ENCODE measurements at places on chromosomes 13 and 19. TPM values are rescaled to one million over a fixed set of nuclear protein-coding genes. Genes with fewer than 3 reads are reported as not detected.

Gene CPAMD8
- total RNA-seq, result 10.8 TPM

Gene LRG1
- total RNA-seq, result 0.81 TPM

Gene KLF1
- total RNA-seq, result 0.89 TPM

Gene GJB6
- not detected for total RNA-seq

- no peaks in the 10 kb centered on the region for H3K36me3 ChIP-seq
- DNase-seq, result no peak
- no peaks in the 10 kb centered on the region for H3K27me3 ChIP-seq
- no peak overlapping the region for H3K27ac ChIP-seq
- H3K4me1 ChIP-seq, result no peaks in the 10 kb centered on the region
- no peak overlapping the region for H3K4me3 ChIP-seq
Observed at GRCh38 chr13:77619655-77620054, 77.8 kb upstream of the SLAIN1 start.

DNA sequence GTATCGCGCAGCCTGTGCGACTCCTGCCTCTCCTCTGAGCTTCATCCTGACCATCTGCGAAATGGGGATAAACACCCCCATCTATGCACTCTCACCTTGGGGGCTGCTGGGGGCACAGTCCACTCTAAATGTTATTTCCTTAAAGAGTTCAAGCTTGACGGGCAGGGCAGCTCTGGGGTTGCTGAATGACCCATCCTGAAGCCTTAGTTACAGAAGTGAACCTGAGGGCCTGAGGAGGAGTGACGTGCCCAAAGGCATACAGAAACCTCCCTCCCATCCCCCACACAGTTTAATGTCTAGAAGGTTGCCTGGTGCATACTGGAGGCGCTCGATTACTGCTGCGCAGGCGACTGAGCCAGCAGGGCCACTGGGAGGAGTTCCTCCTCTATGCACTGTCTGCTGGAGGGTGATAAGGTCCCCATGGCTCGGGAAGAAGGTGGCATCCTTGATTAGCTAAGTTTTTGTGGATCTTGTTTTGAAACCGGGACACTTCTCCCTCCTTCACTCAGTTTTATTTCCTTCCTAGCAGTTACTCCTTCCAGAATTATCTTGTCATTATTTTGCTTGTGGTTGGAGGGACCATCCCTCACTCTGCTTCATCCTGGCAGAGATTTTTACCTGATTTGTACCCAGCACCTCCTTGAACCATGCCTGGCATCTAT, 572 bp upstream of the FKBP8 start:
- peaks cover 16% of the 10 kb centered on the region for H3K4me1 ChIP-seq
- H3K27me3 ChIP-seq, result 0 out of 2 replicates have a peak, but pooled peaks cover 3% of the 10 kb centered on the region
- DNase-seq, result peak; percentile 41
- H3K36me3 ChIP-seq, result peaks cover 20% of the 10 kb centered on the region
- H3K27ac ChIP-seq, result peak overlapping the region; percentile 90

DNA sequence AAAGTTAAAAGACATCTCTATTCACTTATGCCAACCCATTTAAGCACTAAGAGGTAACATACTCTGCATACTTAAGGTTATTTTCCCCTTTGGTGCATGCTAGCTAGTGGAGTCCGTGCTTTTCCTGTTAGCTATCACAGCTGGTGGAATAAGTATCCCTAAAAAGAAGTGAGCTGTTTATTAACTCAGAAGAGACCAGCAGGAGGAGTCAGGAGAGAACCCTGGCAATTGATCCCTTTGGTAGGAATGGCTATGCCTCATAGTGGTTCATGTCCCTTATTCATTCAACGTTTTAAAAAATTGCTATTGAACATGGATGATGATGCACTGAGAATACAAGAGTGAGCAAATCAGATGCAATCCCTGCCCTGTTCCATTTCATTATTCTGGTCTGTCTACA, 12.4 kb upstream of the NEK5 start:
- H3K27ac ChIP-seq, result no peak overlapping the region
- H3K4me1 ChIP-seq, result no peaks in the 10 kb centered on the region
- no peak overlapping the region for H3K4me3 ChIP-seq
- peaks cover 23% of the 10 kb centered on the region for H3K36me3 ChIP-seq
- DNase-seq, result no peak
- H3K27me3 ChIP-seq, result no peaks in the 10 kb centered on the region

- peaks cover 24% of the 10 kb centered on the region for H3K4me1 ChIP-seq
- no peaks in the 10 kb centered on the region for H3K27me3 ChIP-seq
- H3K4me3 ChIP-seq, result no peak overlapping the region
- H3K36me3 ChIP-seq, result peaks cover 63% of the 10 kb centered on the region
- no peak for DNase-seq
Observed at GRCh38 chr13:60509601-60510386, 112.8 kb downstream of the TDRD3 start.
